ENCODE measurements at places on chromosomes 5 and 9. TPM values are rescaled to one million over a fixed set of nuclear protein-coding genes. Genes with fewer than 3 reads are reported as not detected.

- no peak for DNase-seq
These were observed 50.4 kb upstream of the RNF130 start for GRCh38 chr5:180121826-180122413.

DNA sequence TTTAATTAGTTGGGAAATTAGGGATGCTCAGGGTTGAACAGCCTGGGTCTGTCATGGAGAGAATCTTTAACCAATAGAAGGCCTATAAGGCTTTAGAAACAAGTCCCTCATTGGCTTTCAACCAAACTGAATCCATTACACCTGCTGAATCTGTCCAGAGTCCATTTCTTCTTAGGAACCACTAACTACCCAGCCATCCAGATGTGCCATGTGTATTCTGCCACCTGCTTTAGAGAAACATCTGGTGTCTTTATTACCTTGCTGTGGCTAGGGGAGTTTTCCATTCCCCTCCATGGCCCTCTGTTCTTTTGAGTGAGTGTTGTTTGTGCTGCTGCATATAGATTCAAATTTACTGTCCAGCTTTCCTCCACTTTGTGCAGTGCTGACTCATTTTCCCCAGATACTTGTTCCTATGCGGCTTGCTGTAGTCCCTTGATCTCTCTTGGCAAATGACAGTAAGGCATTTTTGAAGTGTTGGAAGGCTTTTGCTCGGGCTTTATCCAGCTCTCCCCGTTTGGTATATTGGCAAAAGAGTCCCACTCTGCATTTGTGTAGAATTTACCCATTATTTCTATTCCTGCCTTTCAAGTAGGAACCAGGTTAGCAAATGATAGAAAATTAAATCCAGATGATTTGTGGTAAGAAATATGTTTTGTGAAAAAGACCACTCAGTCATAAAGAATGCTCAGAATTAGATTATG, 54.6 kb downstream of the NLN start:
- DNase-seq = no peak

DNA sequence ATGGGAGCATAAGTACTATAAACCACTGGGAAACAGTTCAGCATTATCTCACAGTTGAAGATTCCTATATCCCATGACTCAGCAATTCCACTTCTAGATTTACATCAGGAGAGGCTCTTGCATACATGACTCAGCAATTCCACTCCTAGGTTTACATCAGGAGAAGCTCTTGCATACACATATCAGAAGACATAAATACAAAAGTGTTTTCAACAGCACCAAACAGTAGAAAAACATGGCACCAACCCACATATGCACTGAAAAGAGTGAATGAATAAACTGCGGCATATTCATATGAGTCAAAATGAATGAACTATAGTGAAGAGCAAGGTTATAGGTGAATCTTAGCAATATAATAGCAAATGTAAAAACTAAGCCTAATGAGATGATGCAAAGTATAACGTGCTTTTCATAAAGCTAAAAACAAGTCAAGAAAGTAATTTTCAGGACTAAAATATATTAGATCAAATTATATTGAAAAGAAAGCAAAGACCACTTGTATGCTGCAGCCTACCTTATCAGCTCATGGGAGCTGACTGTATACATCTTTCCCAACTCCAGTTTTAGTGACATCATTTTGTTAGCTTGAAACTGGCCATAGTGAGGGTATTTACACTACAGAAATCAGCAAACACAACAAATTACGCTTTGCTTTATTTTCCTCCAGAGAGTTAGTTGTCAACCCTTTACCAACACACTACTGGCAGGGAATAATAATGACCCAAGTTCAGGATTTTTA, 95.8 kb downstream of the ANKRD18B start:
- DNase-seq = no peak

DNA sequence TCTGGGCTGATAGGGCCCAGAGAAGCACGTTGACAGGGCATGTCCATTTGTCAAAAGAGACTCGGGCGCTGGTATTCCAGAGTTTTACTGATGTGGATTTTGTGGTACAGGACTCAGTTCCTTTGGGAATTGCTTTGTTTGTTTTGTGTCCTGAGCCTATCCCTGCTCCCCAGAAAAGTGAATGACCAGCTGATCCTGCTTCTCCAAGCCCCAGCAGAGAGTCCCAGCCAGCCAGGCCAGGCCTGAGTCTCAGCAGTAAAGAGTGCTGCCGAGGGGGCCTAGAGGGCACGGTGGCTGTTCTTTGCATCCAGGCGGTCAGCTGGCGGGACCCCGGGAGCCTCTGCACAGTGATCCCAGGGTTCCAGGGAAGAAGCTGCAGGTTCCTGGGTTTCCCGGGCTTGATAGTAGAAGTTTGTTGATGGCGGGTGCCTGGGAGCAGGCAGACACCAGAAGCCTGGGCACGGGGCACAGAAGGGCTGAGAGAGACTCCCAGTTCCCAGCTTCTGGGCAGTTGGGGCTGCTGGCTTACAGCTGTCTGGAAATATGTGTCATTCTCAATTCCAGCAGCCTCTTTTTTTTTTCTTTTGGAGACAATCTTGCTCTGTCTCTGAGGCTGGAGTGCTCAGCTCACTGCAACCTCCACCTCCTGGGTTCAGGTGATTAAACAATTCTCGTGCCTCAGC, 8.7 kb downstream of the PRDM12 start:
- no peak for DNase-seq

- no peak for DNase-seq
These were observed 134.5 kb downstream of the GNAQ start for GRCh38 chr9:77896938-77897667.

- no peak for DNase-seq
These were observed 11.0 kb downstream of the GFI1B start for GRCh38 chr9:132989414-132989996.

- no peak for DNase-seq
These were observed 6.3 kb downstream of the PDE4D start for GRCh38 chr5:59887274-59887673.

GRCh38 chr5:32975656-32976375, 264.7 kb downstream of the NPR3 start:
- no peak for DNase-seq

DNA sequence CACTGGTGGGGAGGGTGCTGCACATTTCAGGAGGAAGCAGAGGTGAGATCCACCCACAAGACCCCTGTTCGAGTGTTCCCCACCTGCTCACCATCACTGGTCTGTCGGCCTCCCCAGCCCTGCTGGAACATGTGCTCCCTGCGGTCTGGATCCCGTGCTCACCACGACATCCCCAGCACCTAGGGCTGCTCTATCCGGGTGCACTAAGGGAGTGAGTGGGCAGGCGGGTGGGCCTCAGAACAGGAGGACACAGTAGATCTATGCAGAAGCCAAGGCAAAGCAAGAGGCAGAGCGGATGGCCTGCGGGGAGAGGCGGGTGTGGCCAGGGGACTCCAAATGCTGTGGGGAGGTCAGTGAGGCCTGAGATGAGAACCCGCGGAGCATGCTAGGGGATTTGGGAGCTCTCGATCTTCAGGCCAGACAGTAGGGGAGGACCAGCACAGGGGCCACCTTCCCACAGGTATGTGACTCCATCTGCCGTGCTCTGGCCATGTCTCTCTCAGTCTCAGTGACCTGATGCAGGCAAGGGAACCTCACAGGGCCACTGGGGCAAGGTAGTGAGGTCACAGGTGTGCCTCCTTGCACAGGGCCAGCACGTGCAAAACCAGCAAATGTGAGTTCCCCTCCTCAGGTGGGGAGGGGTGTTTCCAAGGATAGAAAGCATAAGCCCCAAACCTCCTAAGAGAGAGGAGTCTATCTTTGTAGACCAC, 134.2 kb downstream of the ZNF354C start:
- DNase-seq = peak; percentile 10

- DNase-seq = no peak
These were observed 12.3 kb upstream of the KCNIP1 start for GRCh38 chr5:170491479-170491878.

GRCh38 chr5:74199005-74199404, 441.5 kb downstream of the ENC1 start:
- DNase-seq = no peak

The NXNL2 gene
- not detected for total RNA-seq

The C9 gene
- not detected for total RNA-seq

The ADAMTS12 gene
- total RNA-seq = not detected

The PFN3 gene
- not detected for total RNA-seq

The NR4A3 gene
- total RNA-seq = 1.2 TPM
